ENCODE measurements at places on chromosomes 3 and 15.

GRCh38 chr3:90062631-90063200 is 955.3 kb downstream of the EPHA3 start:
- DNase-seq, result no peak

GRCh38 chr3:55818485-55818884 is 331.4 kb upstream of the WNT5A start:
- DNase-seq, result no peak

DNA sequence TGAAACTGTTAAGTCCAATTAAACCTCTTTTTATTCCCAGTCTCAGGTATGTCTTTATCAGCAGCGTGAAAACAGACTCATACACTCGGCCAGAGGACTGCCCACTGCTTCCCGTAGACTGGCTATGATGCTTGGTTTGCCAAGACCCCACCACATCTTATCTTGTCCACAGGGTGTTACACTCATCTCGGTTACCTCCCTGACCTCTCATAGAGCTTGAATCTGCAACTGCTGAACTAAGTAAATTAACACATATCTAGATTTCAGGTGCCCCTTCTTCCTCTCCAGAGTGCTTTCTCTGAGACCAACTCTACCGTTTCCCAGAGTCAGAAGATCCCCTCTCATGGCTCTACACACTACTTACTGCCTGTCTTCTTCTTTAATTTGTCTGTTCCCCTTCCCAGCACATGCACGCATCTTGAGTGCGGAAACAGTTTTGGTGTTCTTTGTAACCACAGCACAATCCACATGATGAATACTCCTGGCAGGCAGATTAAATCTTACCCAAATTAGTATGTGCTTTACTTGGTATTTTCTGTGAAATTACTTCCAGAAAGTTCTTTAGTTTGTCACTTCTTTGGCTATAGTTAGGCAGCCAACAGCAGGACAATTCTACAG is 49.7 kb downstream of the CD200 start:
- DNase-seq, result no peak

DNA sequence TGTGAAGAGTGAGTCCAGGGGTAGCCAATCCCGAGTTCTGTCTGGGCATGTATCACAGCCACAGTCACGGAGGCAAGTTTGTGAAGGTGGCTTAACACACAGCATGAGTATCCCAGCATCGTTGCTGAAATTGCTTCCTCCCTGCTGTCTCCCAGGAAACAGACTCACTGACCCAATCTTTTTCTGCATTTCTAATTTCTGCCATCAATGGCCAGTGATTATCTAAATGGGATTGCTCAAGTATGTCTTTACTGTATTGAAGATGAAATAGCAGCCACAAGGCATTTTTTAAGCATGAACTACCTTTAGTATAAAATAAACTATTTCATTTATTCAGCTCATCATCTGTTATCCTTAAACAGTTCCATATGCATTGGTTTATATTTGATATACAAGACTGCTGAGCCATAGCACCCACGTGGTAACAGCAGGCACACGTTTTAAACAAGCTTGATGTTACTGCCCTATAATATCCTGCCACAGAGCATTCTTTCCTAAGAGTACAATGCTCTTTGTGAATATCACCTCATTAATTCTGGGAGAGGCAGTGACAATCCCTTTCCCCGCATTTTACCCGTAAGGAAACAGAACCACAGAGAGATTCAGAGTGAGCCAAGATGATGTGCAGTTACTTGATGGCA is 276.6 kb upstream of the THBS1 start:
- no peak for DNase-seq

GRCh38 chr3:114460459-114460858 is 166.6 kb downstream of the TIGIT start:
- DNase-seq, result no peak

- DNase-seq, result no peak
These were observed 92.3 kb upstream of the IQSEC1 start for GRCh38 chr3:13165576-13165975.

GRCh38 chr3:10703875-10704274 is 112.2 kb upstream of the SLC6A11 start:
- no peak for DNase-seq

- no peak for DNase-seq
These were observed 18.8 kb downstream of the ATP11B start for GRCh38 chr3:182812123-182812522.

DNA sequence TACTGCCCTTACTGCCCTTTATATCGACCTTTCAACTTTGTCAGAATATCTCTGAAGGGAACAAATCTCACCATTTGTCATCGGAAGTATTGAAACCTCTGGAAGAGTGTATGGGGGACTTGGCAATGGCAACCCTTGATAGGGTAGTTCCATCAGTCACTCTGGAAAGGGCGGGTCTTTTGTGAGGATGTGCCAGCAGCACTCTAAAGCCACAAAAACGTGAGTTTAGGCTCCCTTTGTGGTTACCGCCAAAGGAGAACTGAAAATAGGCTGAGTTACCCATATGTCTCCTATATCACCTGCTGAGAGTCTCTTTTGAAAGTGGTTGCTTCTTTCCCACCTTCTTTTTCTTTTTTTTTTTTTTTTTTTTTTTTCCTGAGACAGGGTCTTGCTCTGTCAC is 296.8 kb upstream of the CHRM5 start:
- DNase-seq, result no peak

GRCh38 chr3:184503647-184504046 is 57.9 kb upstream of the EPHB3 start:
- no peak for DNase-seq

GRCh38 chr3:52481819-52482521 is 13.2 kb upstream of the STAB1 start:
- DNase-seq, result no peak

- no peak for DNase-seq
These were observed 921 bp downstream of the LMLN start for GRCh38 chr3:197960694-197961581.

DNA sequence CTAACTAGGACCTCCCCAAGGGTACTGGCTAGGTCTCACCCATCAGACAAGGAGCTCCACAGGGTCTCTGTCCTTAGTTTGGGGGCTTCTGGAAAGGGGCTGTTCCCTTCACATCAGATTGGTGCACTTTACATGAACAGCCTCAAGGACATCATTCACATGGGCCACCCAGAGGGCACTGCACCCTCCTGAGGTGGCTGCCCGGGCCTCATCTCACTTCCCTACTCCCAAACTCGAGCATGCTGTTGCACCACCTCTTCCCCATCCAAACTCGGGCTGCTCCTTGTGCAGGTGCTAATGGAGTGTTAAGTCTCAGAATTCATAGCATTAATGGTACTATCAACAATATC is 48.1 kb downstream of the RAB11A start:
- no peak for DNase-seq

- no peak for DNase-seq
These were observed 581.8 kb upstream of the UBE2E2 start for GRCh38 chr3:22621205-22621809.
